ENCODE measurements at places on chromosomes 6 and 20.

DNA sequence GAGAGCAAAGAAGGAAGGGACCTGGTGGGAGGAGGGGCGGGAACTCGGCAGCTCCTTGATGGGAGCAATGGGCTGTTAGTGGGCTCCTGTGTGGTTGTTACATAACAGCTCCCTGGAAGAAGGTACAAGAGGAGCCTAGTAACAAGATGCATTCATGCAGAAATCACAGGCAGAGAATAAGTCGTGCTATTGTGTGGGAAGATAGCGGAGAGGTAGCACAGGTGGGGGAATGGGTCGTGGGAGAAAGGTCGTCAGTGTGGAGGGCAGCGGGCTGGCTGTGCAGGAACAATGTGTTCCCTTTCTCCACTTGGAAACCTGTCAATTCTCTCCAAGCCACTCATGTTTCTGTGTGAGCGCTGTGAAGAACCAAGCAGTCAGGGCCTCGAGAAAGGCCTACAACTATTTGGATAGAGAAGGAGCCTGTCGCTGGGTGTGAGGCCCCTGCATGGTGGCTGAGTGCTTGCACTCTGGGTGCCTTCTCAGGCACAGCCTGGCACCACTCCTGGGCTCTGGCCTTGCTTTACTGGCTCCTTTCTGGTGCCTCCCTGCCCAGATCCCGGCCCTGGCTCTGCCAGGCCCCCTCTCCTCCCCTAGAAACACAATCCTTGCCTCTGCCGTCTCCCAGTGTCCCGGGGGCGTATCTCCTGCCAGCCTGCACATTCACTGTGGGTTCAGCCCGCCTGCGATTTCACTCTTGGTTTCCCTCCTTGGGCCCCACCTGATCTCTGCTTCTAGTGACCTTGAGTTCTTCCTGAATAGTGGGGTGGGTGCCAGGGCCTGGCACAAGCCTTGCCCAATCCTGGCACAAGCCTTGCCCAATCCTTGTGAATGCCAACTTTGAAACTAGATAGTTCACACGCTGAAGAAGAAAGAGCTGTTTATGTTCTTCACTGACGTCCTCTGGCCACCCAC lies 7.4 kb upstream of the FGD2 start:
- no peaks in the 10 kb centered on the region for H3K36me3 ChIP-seq
- H3K4me3 ChIP-seq = no peak overlapping the region
- DNase-seq = no peak
- no peaks in the 10 kb centered on the region for H3K4me1 ChIP-seq
- no peak overlapping the region for H3K27ac ChIP-seq
- no peaks in the 10 kb centered on the region for H3K27me3 ChIP-seq

DNA sequence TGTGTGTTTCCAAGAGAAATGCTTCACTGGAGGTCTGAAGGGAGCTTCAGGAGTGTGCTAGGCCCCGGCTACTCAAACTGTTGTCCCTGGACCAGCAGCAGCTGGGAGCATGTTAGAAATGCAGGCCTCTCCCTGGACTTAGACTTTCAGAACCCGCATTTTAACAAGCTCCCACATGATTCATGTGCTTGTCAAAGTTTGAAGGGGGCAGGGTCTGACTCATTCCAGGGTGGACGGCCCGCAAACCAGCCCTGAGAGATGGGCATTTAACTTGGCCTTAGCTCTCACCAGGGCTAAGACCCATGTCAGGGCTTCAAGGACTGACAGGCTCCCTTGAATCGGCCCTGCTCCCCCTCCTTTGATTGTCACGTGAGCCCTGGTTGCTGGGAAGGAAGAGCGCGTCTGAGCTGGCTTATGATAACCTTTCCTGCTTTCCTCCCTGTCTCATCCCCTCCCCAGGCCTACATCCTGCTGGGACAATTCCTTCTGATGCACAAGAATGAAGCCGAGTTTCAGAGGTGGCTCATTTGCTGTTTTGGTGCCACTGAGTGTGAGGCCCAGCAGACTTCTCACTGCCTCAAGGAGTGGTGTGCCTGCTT lies 35.5 kb downstream of the BANF2 start:
- H3K36me3 ChIP-seq = no peaks in the 10 kb centered on the region
- H3K27ac ChIP-seq = no peak overlapping the region
- no peak overlapping the region for H3K4me3 ChIP-seq
- H3K27me3 ChIP-seq = no peaks in the 10 kb centered on the region

DNA sequence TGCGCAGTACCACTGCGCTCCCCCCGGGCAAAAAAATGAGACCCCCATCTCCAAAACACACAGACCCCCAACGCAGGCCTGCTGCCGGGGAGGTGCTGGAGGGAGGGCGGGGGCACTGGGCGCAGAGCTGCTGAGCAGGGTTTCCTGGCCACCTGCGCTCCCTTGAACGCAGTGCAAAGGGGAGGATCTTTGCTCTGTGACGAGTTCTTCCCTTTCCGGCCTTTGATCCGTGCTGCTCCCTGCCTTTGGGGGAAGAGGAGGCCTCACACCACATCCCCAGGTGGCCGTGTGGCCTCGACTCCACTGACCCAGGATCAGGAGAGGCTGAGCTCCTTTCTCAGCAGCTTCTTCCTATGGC lies 8.9 kb upstream of the COL20A1 start:
- H3K27ac ChIP-seq = no peak overlapping the region
- no peaks in the 10 kb centered on the region for H3K27me3 ChIP-seq
- peak; percentile 34 for DNase-seq
- H3K4me1 ChIP-seq = peaks cover 21% of the 10 kb centered on the region
- peak overlapping the region; percentile 51 for H3K4me3 ChIP-seq

DNA sequence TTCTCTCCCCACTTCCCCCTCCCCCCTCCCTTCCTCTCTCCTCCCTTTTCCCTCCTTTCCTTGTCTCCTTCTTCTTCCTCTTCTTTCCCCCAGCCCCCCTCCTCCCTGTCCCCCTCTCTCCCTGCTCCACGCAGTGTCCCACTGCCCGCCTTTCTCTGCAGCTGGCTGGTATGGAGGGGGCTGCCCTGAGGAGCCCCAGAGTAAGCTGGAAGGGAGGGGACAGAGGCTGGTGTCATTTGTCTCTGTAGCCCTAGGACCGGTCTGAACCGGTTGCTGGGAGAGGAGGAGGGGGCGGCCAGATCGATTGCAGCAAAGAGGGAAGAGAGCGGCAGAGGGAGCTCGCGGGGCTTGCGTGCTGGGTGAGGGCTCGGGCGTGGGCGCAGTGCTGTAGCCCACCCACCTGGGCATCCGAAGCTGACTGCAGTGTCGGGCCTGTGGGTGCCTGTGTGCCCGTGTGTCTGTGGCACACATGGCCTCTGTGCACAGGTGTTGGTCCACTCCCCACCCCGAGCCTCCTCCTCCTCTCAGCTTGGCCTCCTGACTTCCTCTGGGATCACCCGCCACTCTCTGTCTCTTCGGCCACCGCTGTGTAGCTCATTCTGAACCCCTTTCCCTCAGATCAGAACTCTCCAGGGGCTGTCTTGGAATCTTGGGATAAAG lies 50.6 kb downstream of the SRC start:
- H3K27ac ChIP-seq = no peak overlapping the region

DNA sequence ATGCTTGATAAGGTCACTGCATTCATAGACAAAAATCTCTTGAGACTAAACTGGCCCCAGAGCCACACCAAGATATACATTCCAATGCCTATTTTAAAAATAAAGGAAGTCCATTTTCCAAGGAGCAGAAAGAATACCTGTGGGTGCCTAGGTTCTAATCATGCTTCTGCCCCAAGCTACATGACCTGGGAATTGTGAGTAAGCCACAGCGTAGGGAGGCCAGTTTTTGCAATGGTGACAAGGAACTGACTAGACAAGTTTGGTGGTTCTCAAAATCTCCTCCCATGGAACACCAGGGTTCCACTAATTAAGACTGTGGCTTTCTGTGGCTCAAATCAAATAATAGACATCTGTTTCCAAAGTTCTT lies 83.3 kb downstream of the GMDS start:
- H3K27ac ChIP-seq = no peak overlapping the region
- H3K4me3 ChIP-seq = no peak overlapping the region
- no peak for DNase-seq

Data from CD4-positive, alpha-beta T cell (primary cell).